Activated T-cell treated with anti-CD3 and anti-CD28 coated beads, Interleukin-2, amount 50 U/mL, for 48 hours (primary cell): ENCODE measurements at places on chromosomes 1 and 21.

GRCh38 chr21:35530766-35531165 is 481.7 kb upstream of the RUNX1 start:
- DNase-seq: no peak

- no peak for DNase-seq
Observed at GRCh38 chr1:39127513-39127912, 77.0 kb upstream of the MACF1 start.

DNA sequence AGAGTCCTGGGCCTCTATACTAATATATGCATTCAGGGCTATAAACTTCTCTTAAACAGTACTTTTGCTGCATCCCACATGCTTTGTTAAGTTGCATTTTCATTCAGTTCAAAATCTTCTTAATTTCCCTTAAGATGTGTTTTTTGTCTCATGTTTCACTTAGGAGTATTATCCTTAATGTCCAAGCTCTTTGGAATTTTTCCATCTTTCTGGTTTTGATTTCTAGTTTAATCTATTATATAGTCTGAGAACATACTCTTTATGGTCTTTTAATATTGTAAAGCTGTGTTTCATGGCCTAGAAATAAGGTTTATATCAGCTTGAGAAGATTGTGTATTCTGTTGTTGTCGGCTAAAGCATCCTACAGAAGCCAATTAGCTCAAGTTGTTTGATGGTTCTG is 1041.8 kb downstream of the PLA2G4A start:
- no peak for DNase-seq

GRCh38 chr1:17094664-17095063 is 24.6 kb downstream of the PADI2 start:
- DNase-seq: no peak

GRCh38 chr1:220894924-220895256 is 15.6 kb downstream of the HLX start:
- no peak for DNase-seq

GRCh38 chr1:65105596-65105995 is 42.4 kb upstream of the AK4 start:
- no peak for DNase-seq

- DNase-seq: no peak
Observed at GRCh38 chr1:20207546-20207945, 21.2 kb upstream of the PLA2G2C start.

GRCh38 chr1:87176514-87176913 is 152.2 kb upstream of the LMO4 start:
- DNase-seq: no peak
